Activated CD4-positive, alpha-beta T cell treated with anti-CD3 and anti-CD28 coated beads, Interleukin-2, amount 50 U/mL, for 24 hours (primary cell): ENCODE measurements at places on chromosomes 6 and 20.

- DNase-seq = no peak
These were observed 31.8 kb downstream of the MYB start for GRCh38 chr6:135212935-135213334.

- no peak for DNase-seq
These were observed 330.8 kb downstream of the PRL start for GRCh38 chr6:21965953-21966539.

DNA sequence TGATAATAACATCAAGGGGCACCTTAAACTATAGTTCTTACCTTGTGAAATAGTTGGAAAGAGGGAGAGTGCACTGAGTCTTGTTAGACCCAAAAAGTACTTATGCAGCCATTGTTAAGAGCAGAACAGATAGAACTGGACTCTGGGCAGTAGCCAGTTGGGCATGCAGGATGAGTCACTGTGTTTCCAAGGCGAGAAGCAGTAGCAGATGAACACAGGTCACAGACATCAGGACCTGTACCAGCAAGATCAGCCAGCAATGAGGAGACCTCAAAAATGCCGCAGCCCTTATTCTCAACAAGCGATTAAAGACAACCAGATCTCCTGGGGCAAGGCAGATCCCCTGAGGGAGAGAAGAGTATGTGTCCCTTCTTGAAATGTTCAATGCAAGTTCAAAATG, 79.0 kb downstream of the SAMD3 start:
- no peak for DNase-seq

GRCh38 chr6:36692220-36692619, 5.4 kb upstream of the RAB44 start:
- DNase-seq = no peak

DNA sequence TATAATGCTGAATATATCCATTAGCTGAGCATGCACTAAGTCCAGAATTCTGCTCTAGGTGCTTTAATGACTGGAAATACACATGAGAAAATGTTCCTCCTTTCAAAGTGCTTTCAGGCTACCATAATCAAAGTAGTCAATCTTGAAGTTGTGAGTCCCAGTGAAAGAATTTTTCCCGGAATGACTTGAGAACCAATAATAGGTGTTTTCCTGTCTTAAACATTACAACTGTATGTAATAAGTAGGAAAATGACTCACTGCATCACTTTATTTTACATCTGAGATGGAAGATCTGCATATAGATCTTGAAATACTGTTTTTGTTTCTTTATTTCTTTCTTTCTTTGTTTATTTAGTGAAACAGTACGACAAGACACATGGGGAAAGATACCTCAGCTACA, 437.4 kb upstream of the JAG1 start:
- DNase-seq = no peak

DNA sequence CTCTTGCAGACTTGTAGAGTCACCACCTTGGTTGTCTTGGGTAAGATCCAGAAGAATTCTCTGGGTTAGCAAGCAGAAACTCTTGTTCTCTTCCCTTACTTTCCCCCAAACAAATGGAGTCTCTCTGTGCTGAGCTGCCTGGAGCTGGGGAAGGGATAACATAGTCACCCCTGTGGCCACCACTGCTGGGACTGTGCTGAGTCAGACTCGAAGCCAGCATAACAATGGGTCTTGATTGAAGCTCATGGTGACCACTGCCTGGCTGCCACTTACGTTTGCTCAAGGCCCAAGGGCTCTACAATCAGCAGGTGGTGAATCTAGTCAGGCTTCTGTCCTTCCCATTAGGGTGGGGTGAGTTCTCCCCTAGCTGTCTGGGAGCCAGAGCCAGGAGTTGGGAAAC, 15.4 kb upstream of the ERVFRD-1 start:
- no peak for DNase-seq

DNA sequence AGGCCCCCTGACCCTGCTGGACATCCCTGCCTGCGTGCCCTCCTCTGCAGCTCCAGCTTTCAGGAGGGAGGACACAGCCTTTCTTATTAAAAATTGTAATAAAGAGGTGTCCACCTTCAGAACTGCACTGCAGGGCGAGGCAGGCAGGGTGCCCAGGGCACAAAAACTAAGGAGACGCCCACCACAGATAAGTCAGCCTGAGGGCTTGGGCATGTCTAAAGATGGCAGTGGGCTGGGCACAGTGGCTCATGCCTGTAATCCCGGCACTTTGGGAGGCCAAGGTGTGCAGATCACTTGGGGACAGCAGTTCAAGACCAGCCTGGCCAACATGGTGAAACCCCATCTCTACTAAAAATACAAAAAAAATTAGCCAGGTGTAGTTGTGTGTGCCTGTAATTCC, 7.0 kb upstream of the C20orf144 start:
- no peak for DNase-seq

- DNase-seq = no peak
These were observed 86.1 kb upstream of the BACH2 start for GRCh38 chr6:90382760-90383159.

DNA sequence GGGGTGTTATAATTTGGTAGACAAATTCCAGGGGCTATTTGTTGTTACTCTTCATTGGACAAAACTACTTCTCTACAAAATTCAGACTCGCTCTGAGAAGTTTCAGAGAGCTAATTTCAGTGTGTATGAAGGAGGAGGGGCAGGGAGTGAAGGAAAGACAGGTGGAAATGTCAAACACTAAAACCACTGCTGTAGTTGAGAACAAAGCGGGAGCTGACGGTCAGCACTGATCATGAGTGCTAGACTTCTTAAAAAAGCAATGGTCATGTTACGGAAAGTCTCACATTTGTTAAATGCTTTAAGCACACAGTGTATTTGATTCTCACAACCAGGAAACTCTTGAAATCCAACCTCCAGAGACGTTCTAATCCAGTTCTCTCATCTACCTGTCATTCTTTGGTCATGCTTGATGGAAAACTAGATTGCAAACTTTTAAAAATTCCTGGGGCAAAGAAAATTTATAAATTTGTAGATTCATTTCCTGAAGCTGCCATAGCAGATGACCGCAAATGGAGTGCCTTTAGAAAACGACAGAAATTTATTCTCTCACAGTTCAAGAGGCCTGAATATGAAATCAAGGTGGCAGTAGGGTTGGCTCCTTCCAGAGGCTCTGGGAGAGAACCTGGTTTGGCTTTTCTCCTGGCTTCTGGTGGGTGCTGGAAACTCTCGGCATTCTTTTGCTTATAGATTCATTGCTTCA, 100.7 kb upstream of the CARMIL1 start:
- no peak for DNase-seq

- no peak for DNase-seq
These were observed 106.5 kb downstream of the CDC5L start for GRCh38 chr6:44494011-44494501.

GRCh38 chr6:25026723-25027122, 91.0 kb upstream of the RIPOR2 start:
- no peak for DNase-seq

GRCh38 chr6:45504947-45505346, 127.2 kb upstream of the SUPT3H start:
- no peak for DNase-seq

DNA sequence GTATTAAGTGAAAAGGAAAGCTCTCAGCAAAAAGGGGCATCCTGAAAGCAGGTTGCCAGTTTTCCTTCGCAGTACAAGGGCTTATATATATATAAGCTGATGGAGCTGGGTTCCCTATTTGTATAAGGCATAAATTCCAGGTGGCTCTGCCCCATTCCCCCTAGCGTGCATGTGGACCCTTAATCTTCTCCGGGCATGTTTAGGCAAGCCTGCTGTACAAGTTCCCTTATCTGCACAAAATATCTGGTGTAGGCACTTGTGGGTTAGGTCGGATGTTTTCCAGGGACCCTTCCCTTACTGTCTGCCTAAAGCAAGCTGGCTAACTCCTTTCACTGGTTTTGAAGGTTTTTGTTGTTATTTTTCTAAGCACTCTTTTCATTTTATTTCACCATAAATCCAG, 140.7 kb downstream of the FUT9 start:
- DNase-seq = no peak

- DNase-seq = no peak
These were observed 15.5 kb upstream of the SERPINB1 start for GRCh38 chr6:2857185-2857579.

GRCh38 chr20:20786428-20786827, 74.0 kb upstream of the RALGAPA2 start:
- DNase-seq = no peak

GRCh38 chr20:2659547-2659946, 4.5 kb downstream of the IDH3B start:
- no peak for DNase-seq

DNA sequence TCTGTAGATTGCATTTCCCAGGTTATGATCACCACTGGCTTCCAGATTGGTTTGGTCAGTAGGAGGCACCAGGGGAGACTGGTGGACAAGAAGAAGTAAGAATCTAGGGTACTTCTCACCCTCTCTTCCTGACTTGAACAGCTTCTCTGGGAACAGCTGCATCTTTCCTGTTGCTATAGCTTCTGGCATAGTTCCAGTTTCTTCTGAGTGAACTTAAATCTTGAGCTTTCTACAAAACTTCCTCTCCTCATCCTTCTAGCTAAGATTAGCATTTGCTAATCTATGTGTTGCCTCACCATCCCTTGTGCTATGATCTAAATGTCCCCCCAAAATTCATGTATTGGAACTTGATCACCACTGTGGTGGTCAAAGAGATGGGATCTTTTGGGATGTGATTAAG, 724.6 kb downstream of the UTRN start:
- no peak for DNase-seq

DNA sequence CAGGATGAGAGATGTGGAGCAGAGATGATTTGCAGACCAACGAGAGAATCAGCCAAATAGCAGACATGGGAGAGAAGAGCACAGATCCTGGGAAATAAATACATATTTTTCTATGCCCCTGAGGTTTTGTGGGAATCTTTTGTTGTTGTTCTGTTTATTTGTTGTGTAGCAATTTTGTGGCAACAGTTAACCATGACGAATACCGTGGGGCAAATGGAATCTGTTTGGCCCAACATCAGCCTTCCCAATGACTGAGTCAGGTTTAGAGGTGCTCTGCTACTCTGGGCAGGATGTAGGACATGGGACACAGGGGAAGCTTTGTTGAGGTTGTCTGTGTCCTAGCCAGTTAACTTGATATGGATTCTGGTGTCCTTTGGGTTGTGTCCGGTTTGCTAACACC, 7.9 kb upstream of the SLC2A10 start:
- DNase-seq = no peak

- no peak for DNase-seq
These were observed 32.2 kb upstream of the HEY2 start for GRCh38 chr6:125717120-125717731.

GRCh38 chr6:12585497-12585958, 131.0 kb upstream of the PHACTR1 start:
- DNase-seq = no peak

DNA sequence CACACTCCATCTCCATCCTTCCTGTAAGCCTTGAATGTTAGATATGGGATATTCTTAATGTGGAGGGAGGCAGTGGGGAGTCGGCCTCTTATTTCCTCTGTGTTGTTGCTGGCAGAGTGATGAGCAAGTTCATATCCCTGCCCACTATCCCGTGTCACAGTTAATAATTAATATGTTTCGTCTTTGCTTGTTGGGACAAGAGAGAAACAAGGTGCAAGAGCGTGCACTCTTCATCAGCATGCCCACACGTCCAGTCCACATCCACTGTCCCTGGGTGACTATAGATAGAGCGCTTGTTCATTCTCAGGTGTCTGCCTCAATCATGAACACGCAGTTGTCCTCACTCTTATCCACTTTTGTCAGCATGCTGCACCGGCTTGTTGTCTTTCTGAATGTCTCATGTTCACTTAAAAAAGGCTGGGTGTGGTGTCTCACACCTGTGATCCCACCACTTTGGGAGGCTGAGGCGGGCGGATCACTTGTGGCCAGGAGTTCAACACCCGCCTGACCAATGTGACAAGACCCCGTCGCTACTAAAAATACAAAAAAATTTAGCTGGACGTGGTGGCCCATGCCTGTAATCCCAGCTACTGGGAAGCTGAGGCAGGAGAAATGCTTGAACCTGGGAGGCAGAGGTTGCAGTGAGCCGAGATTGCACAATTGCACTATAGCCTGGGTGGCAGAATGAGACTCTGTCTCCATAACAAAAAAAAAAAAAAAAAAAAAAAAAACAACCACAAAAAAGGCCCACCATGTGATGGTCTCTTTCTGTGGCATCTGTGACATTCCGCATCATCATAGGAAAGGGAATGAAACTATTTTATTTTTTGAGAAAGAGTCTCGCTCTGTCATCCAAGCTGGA, 34.2 kb downstream of the PPP1R3G start:
- no peak for DNase-seq

DNA sequence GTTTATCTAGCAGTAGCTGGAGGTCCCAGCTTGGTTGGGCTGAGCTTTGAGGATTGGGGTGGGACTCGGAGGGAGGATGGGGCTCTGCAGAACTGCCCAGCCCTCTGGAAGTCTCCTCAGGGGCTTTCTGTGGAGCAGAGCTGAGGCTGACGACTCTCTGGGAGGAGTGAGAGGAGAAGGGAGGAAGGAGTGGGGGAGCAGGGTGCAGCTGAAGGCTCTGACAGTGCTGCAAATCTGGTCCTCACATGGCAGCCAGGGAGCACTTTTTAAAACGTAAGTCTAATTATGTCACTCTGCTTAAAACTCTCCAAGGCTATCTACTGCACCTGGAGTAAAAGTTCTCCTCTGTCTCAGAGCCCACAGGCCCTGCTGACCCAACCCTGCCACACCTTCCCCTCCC, 32.4 kb downstream of the GRM4 start:
- no peak for DNase-seq

GRCh38 chr6:37495244-37495934, 4.3 kb downstream of the CCDC167 start:
- DNase-seq = no peak

GRCh38 chr6:99485395-99485773, 29.8 kb downstream of the USP45 start:
- no peak for DNase-seq

DNA sequence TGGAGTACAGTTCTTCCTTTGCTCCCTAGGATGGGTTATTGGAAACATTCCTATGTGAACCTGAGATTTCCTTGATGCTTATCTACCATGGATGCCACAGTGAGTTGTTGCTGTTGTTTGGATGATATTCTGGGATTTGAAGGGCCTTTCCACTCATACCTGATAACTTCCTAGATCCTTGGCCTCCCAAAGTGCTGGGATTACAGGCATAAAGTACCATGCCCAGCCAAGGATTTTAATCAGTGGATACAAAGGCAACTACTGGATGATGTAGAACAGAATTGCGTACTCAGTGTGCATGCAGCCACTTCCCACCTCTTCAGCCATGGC, 20.0 kb downstream of the PPP1R16B start:
- DNase-seq = no peak
